ENCODE measurements at places on chromosomes 6 and 20.

DNA sequence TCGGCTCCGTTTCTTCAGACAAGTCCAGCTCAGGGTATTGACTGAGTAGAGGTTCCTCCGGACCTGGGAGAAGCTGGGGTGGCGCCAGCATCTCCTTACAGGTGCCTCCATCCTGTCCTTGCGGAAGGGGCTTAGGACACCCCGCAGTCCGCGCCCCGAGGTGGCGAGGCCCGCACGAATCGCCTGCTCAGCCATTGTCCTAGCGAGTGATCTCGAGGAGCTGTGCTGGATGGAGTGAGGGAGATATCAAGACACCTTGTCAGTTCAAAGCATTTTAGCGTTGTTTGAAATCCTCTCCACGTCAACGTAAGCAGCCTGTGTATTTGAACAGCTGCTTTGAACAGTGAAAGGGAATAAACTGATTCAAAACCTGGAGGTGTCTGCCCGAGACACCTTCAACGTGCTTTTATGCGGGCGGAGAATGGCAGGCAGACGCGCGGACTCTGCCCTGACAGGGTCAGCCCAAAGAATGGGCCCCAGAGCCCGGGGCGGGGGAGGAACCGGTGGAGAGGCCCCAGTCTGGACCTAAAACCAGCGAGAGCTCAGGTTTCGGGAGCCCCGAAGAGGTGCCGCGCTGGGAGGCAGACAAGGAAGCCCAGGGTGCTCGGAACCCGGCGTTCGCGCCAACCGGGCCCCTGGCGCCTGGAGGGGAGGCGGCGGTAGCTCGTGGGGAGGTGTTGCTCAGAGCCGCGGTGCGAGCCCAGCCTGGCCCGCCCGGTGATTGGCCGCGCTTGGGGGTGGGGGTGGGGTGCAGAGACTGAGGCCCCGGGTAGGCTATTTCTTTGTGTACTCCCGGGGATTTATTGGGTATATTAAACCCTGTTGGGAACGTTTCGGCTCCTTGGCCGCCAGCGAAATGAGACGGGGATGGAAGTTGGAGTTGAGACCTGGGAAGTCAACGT is 3.1 kb upstream of the POU3F2 start:
- H3K4me3 ChIP-seq = no peak overlapping the region
- no peak for DNase-seq
- H3K27me3 ChIP-seq = peaks cover 34% of the 10 kb centered on the region
- H3K27ac ChIP-seq = no peak overlapping the region
- H3K4me1 ChIP-seq = peaks cover 26% of the 10 kb centered on the region

DNA sequence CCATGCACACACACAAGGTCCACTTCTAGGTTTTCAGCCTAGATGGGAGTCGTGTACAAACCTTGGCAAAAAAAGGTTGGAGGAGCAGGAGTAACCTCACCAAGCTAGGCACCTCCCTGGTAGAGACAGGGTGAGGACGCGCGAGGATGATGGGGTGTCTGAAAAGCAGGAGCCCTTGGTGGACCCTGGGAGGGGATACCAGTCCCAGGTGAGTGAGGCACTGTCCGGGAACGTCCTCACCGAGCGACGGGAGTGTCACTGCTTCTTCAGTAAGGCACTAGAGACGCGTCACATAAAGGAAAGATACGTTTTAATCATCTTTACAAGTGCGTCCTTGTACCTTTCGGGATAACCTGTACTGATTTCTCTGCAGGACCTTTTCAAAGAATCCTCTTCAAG is 29.4 kb upstream of the ZBP1 start:
- H3K27me3 ChIP-seq = no peaks in the 10 kb centered on the region
- no peak for DNase-seq
- no peak overlapping the region for H3K4me3 ChIP-seq
- H3K27ac ChIP-seq = no peak overlapping the region
- H3K36me3 ChIP-seq = no peaks in the 10 kb centered on the region

- H3K27ac ChIP-seq = peak overlapping the region; percentile 44
- peak overlapping the region; percentile 59 for H3K4me3 ChIP-seq
- no peaks in the 10 kb centered on the region for H3K36me3 ChIP-seq
- DNase-seq = no peak
- H3K27me3 ChIP-seq = no peaks in the 10 kb centered on the region
Measured at GRCh38 chr6:53547166-53547810, 2.4 kb upstream of the GCLC start.

DNA sequence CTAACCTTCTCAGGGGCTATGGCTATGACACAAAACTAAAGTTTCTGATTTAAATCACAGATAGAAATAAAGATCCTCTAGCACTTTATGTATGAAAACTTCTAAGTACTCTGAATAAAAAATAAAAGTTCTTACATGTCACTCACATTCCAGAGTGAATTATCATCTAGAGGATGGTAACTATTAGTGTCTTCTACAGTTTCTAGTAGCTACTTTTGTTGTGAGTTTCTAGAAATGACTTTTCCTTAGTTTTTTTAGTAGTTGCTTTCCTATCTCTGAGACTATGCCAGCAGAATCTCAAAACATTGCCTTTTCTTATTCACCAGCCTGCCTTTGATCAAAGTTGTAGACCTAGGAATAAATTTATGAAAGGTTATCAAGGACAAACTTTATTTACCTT is 10.1 kb downstream of the ZNF318 start:
- H3K27ac ChIP-seq = no peak overlapping the region
- no peaks in the 10 kb centered on the region for H3K27me3 ChIP-seq
- no peaks in the 10 kb centered on the region for H3K4me1 ChIP-seq
- H3K4me3 ChIP-seq = no peak overlapping the region
- DNase-seq = no peak

- no peak overlapping the region for H3K27ac ChIP-seq
- no peaks in the 10 kb centered on the region for H3K4me1 ChIP-seq
- H3K4me3 ChIP-seq = no peak overlapping the region
- DNase-seq = no peak
- no peaks in the 10 kb centered on the region for H3K27me3 ChIP-seq
Measured at GRCh38 chr6:52495922-52496321, 75.8 kb downstream of the EFHC1 start.

GRCh38 chr6:44631968-44632367 is 244.5 kb downstream of the CDC5L start:
- no peak overlapping the region for H3K27ac ChIP-seq
- H3K36me3 ChIP-seq = no peaks in the 10 kb centered on the region
- no peaks in the 10 kb centered on the region for H3K4me1 ChIP-seq

- no peak for DNase-seq
- H3K4me1 ChIP-seq = no peaks in the 10 kb centered on the region
- H3K4me3 ChIP-seq = no peak overlapping the region
- no peaks in the 10 kb centered on the region for H3K36me3 ChIP-seq
- H3K27me3 ChIP-seq = no peaks in the 10 kb centered on the region
Measured at GRCh38 chr6:80186082-80186481, 79.6 kb downstream of the BCKDHB start.

GRCh38 chr6:150992703-150993102 is 127.2 kb downstream of the MTHFD1L start:
- no peaks in the 10 kb centered on the region for H3K27me3 ChIP-seq
- DNase-seq = no peak
- H3K4me1 ChIP-seq = no peaks in the 10 kb centered on the region
- H3K36me3 ChIP-seq = no peaks in the 10 kb centered on the region
- no peak overlapping the region for H3K27ac ChIP-seq
- no peak overlapping the region for H3K4me3 ChIP-seq

DNA sequence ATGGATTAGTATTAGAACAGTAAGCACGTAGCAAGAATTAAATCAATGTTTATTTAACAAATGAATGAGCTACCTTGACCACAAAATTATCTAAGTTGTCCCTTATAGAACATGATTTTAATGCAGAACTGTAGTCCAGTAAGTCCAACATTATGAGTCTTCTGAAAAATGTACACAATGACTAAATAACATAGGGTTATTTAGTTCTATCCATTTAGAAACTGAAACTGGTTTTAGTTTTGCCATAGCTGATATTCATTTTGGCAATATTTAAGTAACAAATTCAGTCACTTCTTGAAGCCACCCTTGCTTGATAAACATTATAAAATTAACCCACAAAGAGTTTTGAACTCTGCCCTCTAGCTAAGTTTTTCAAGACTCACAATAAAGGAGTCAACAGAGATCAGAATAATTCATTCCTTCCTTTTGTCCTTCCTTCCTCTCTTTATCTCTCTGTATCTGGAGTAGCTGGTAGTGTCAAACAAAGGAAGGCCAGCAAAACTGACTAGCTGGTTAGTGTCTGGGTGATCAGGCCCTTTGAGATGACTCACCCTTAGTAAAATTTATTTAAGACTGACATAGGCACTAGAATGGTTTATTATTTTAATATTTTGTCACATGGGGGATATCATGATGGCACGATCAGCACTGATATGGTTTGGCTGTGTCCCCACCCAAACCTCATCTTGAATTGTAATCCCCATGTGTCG is 115.1 kb downstream of the BTBD9 start:
- H3K4me1 ChIP-seq = no peaks in the 10 kb centered on the region
- no peak for DNase-seq
- H3K27me3 ChIP-seq = no peaks in the 10 kb centered on the region
- H3K27ac ChIP-seq = no peak overlapping the region
- peaks cover 19% of the 10 kb centered on the region for H3K36me3 ChIP-seq

DNA sequence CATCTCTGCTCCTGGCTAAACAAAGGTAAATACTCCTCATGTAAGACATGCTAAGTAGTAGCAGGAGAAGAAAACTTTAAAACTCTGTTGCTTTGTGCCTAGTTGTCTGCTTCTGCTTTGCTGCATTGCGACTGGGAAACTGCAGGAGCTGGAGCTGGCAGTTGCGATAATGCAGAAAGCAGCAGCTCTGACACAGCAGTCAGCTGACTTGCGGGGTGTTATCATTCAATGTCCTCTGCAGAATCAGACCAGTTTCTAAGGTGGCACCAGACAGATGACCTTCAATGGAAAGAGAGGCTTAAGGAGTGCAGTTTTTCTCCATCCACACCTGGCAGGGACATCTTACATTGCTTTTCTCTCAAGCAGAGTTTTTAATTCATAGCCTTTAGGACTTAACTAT is 69.9 kb upstream of the SOX4 start:
- no peak overlapping the region for H3K4me3 ChIP-seq
- no peaks in the 10 kb centered on the region for H3K4me1 ChIP-seq
- H3K27me3 ChIP-seq = no peaks in the 10 kb centered on the region
- DNase-seq = no peak

- no peak for DNase-seq
- no peaks in the 10 kb centered on the region for H3K36me3 ChIP-seq
- H3K27me3 ChIP-seq = no peaks in the 10 kb centered on the region
- H3K4me1 ChIP-seq = no peaks in the 10 kb centered on the region
- no peak overlapping the region for H3K4me3 ChIP-seq
Measured at GRCh38 chr20:50029697-50030461, 47.1 kb downstream of the SNAI1 start.

DNA sequence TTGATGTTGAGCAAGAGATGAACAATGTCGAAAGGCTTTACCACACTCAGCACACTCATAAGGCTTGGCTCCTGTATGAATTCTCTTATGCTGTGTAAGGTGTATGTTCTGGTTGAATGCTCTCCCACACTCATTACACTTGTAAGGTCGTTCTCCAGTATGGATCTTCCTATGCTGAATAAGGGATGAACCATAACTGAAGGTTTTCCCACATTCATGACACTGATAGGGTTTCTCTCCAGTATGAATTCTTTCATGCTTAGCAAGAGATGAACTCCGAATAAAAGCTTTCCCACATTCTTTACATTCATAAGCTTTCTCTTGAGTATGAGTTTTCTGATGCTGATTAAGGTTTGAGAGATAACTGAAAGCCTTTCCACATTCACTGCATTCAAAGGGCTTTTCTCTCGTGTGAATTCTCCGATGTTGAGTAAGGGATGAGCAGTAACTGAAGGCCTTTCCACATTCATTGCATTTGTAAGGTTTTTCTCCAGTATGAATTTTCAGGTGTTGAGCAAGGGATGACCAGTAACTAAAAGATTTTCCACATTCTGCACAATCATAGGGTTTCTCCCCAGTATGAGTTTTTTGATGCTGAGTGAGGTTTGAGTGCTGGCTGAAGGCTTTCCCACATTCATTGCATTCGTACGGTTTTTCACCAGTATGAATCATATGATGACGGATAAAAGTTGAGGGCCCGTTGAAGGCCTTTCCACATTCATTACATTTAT is 21.1 kb downstream of the ZNF184 start:
- peaks cover 58% of the 10 kb centered on the region for H3K36me3 ChIP-seq
- H3K4me1 ChIP-seq = no peaks in the 10 kb centered on the region
- DNase-seq = no peak
- no peak overlapping the region for H3K27ac ChIP-seq

DNA sequence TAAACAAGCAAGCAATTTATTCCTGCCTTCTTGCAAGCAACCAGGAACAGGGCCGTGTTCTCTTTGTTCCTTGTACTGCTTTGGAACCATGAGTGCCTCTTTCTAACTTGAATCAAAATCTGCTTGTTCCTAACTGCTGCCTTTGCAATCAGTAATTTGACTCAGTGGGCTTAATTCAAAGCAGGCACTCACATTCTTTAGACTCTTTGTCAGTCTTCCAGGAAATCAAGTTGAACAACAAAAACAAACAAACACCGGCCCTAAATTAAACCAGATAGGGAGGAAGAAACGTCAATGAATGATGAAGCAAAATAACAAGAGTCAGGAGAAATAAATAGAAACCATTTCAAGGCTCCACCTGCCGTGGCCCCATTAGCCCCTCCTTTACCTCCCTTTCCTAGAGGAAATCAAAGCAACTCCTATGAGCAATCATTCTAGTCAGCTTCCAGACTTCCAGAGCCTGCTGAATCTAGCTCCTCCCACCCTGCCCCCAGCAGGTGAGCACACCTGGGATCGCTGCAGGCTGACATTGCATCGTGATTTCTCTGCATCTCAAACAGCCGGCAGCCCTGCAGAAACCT is 582.2 kb upstream of the FLRT3 start:
- H3K27ac ChIP-seq = no peak overlapping the region
- no peak for DNase-seq
- no peaks in the 10 kb centered on the region for H3K36me3 ChIP-seq
- no peaks in the 10 kb centered on the region for H3K27me3 ChIP-seq

GRCh38 chr6:140209775-140210174 is 835.3 kb upstream of the CITED2 start:
- no peak overlapping the region for H3K27ac ChIP-seq
- H3K36me3 ChIP-seq = no peaks in the 10 kb centered on the region
- H3K4me3 ChIP-seq = no peak overlapping the region
- no peaks in the 10 kb centered on the region for H3K4me1 ChIP-seq
- no peak for DNase-seq

GRCh38 chr6:101402622-101403031 is 9.1 kb downstream of the GRIK2 start:
- H3K27me3 ChIP-seq = peaks cover 4% of the 10 kb centered on the region
- DNase-seq = no peak
- no peak overlapping the region for H3K27ac ChIP-seq
- H3K4me3 ChIP-seq = no peak overlapping the region
- no peaks in the 10 kb centered on the region for H3K4me1 ChIP-seq
